Activated CD4-positive, alpha-beta T cell treated with anti-CD3 and anti-CD28 coated beads, Interleukin-2, amount 50 U/mL, for 24 hours (primary cell): ENCODE measurements at places on chromosomes 2 and 18.

- DNase-seq = no peak
These were observed 169.4 kb upstream of the SIX3 start for GRCh38 chr2:44772131-44772530.

DNA sequence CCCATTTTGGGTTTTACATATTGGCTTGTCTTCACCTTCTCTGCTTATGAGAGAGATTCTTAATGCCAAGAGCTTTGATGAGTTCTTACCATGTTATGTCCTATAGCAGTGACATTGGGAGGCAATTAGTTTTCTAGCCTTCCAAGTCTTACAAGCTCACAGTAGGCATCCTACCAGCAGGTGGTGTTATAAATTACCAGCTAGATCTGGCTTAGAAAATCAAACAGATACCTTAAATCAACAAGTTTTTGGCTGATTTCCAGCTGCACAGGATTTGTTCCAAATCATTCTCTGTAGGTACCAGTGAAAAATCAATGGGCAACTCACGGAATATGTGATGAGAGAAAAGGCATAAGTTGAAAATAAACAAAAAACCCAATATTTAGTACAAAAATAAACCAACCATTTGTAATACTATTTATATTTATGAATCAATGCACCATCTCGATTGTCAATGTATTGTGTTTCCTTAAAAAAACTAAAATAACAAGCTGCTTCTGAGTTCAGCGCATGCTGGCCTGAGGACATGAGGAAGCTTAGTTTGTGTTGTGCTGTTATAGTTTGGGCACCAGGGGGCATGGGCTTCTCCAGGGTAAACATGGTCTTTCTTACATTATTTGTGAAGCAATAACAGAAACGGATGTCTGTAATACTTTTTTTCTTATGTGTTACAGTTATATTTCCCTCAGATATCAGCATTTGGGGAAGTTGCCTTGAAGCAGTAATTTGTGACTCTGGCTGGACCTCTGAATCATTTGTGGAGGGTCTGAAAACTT, 34.1 kb upstream of the NXPH2 start:
- no peak for DNase-seq

DNA sequence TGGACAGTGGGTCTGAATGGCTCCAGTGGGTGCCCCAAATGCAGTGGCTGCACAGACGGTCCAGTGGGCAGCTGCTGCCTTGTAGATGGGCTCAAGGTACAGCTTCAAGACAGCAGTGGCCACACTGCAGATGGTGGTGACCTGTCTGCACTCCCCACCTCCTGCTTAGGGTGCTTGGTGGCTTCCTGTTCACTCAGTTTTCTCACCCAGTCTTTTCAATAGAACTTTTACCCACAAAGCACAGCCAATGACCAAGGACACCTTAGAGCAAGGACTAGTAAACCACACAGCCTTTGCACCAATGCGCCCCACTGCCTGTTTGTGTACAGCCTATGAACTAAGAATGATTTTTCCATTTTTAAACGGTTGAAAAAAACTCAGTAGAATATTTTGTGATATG, 34.9 kb downstream of the MEX3C start:
- no peak for DNase-seq

DNA sequence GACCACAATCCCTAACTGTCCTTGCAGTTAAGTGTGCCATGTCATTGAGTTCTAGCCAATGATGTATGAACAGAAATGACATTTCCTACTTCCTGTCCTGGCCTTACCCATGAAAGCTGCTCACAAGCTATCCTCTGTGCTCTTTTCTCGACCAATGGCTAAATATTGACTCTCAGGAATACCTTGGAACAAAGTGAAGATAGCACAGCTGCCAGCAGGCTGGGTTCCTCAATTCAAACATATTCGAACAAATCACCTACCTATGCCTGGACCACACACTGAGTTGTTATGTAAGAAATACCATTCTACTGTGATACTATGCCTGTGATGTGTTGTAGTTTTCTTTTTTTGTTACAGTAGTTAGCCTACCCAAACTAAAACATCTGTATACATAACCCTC, 65.1 kb downstream of the GAREM1 start:
- no peak for DNase-seq

GRCh38 chr18:56933472-56933871, 213.4 kb upstream of the BOD1L2 start:
- DNase-seq = no peak

- no peak for DNase-seq
These were observed 96.4 kb downstream of the VIT start for GRCh38 chr2:36792951-36793350.

GRCh38 chr2:43469713-43470112, 126.1 kb downstream of the THADA start:
- DNase-seq = no peak

DNA sequence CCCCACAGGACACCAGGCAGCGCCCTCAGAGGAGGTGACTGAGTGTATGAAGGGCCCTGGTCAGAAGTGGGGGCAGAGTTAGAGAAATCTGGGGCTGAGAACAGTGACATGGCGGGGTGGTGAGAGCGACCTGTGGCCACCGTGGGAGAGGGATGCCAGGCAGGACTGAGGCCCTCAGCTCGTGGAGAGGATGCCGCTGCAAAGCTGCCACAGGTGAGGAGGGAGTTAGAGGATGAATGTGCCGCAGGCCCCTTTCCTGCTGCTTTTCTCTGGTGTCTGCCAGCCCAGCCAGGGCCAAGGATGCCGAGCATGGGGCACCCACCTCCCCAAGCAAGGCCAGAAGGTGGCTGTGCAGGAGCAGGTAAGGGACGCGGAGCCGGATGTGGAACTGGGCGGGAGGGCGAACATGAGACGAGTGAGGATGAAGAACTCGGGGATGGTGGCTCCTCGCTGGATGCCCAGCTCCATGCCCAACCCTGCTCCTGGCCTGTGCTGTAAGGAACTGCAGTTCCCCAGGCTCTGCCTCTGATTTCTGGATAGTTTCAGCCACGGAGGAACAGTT, 269.2 kb upstream of the HDAC4 start:
- DNase-seq = no peak

- DNase-seq = no peak
These were observed 176.9 kb upstream of the NABP1 start for GRCh38 chr2:191500884-191501560.

- DNase-seq = no peak
These were observed 438.3 kb downstream of the SPAG16 start for GRCh38 chr2:213722565-213722964.

GRCh38 chr18:31581498-31582197, 10.0 kb upstream of the TTR start:
- DNase-seq = no peak

GRCh38 chr2:236848501-236848900, 237.2 kb upstream of the COPS8 start:
- no peak for DNase-seq
